Stimulated activated CD4-positive, alpha-beta T cell treated with anti-CD3 and anti-CD28 coated beads, Interleukin-12 subunit alpha, Interleukin-12 subunit beta, amount 100 ng/mL, for 48 hours (primary cell): ENCODE measurements at places on chromosomes 2 and 18.

GRCh38 chr2:46963941-46964673, 48.5 kb upstream of the MCFD2 start:
- DNase-seq: no peak

DNA sequence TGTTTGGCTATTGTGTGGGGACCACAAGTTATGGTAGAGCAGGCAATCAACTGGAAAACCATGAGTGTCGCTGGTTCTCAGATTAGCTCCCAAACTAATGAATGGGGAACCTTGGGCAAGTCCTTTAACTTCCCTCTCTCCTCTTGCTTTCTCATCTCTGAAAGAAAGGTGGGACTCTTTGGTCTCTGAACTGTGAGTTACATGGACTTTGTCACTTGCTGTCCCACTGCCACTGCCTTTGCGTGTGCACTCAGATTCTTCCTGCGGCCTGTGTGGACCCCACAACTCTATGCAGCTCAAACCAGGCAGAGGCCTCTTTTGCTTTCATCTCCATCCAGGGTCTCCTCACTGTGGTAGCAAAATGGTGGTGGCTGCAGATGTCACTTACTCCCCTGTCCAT, 86.7 kb downstream of the RNF144A start:
- no peak for DNase-seq

- no peak for DNase-seq
Observed at GRCh38 chr2:68952887-68953521, at the start of gene GKN2. GKN2 (minus strand) TSS chr2:68952893; CDS start chr2:68952861, 32 bp downstream.

DNA sequence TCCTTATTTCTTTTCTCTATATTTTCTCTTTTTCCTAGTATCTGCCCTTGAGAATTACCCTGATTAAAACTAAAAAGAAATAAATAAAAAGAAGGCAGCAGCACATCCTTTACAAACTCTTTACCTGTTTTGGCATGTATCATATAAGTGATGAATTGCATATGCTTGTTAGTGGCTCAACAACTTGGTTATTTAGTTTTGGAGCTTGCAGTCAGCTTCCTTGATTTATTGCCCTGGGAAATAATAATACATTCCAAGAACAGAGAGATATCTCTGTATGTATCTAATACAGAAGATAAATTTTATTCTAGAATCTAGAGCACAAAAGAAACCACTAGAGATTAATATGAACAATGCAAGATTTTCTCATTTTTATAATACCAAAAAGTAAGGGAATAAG, 139.8 kb upstream of the ZC3H15 start:
- DNase-seq: no peak

GRCh38 chr2:195319112-195319460, 337.9 kb upstream of the SLC39A10 start:
- DNase-seq: no peak

DNA sequence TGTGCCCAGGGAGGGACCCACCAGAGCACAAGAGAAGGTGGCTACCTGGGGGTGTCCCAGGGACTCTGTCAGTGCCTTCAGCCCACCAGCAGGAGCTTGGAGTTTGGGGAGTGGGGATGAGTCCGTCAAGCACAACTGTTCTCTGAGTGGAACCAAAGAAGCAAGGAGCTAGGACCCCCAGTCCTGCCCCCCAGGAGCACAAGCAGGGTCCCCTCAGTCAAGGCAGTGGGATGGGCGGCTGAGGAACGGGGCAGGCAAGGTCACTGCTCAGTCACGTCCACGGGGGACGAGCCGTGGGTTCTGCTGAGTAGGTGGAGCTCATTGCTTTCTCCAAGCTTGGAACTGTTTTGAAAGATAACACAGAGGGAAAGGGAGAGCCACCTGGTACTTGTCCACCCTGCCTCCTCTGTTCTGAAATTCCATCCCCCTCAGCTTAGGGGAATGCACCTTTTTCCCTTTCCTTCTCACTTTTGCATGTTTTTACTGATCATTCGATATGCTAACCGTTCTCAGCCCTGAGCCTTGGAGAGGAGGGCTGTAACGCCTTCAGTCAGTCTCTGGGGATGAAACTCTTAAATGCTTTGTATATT, 14.0 kb downstream of the ITM2C start:
- no peak for DNase-seq

- no peak for DNase-seq
Observed at GRCh38 chr2:2992634-2993033, 385.0 kb downstream of the EIPR1 start.

- no peak for DNase-seq
Observed at GRCh38 chr2:120596191-120596811, 139.4 kb upstream of the GLI2 start.

- DNase-seq: no peak
Observed at GRCh38 chr18:955384-956066, 50.9 kb downstream of the ADCYAP1 start.

DNA sequence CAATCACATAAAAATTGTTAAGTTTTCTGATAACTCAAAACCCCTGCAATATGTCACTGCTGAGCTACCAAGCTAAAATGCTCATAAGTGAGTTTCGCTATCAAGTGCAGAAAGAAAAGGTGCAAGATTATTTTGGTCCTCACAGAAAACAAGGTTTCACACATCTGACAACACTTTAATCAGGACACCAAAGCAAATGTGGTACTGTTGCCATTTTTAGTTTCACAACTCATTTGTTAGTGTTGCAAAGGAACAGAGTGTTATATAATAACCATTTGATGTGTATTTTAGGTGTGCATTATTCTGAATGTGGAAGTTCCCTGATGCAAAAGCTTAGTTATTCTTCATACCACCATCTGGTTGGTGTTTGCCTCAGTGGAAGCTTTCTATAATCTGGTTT, 956.2 kb downstream of the DSC3 start:
- DNase-seq: no peak

- no peak for DNase-seq
Observed at GRCh38 chr18:23012249-23012648, 79.1 kb downstream of the RBBP8 start.

GRCh38 chr18:63788447-63789096, 13.4 kb downstream of the SERPINB7 start:
- DNase-seq: peak; percentile 18

GRCh38 chr2:29744976-29745375, 176.4 kb downstream of the ALK start:
- no peak for DNase-seq

- no peak for DNase-seq
Observed at GRCh38 chr18:32368991-32369390, 101.7 kb downstream of the GAREM1 start.
